Activated T-helper 1 cell treated with anti-CD3 and anti-CD28 coated beads, Interleukin-2, amount 50 U/mL, for 16 hours (primary cell): ENCODE measurements at places on chromosomes 5 and 9.

DNA sequence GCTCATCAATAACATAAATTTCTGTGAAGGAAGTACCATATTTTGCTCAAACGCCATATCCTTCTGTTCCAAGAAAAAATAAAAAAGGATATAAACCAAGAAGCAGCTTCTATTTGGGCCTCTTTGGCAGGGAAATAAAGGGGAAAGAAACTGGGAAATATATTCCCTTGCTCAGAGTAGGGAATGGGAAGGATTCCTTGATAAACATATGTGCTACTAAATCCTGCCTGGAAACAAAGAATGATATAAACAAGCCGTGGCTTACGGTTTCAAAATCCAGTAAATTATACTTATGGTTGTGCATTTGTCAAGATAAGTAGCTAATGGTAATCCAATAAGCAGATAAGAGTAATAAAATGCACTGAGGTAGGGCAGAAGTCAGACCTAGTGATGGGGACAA lies 481.6 kb downstream of the NTRK2 start:
- no peak for DNase-seq

- no peak for DNase-seq
Observed at GRCh38 chr9:100459963-100460362, 13.0 kb upstream of the TMEFF1 start.

- DNase-seq, result no peak
Observed at GRCh38 chr9:9556865-9557803, 1055.7 kb downstream of the PTPRD start.

DNA sequence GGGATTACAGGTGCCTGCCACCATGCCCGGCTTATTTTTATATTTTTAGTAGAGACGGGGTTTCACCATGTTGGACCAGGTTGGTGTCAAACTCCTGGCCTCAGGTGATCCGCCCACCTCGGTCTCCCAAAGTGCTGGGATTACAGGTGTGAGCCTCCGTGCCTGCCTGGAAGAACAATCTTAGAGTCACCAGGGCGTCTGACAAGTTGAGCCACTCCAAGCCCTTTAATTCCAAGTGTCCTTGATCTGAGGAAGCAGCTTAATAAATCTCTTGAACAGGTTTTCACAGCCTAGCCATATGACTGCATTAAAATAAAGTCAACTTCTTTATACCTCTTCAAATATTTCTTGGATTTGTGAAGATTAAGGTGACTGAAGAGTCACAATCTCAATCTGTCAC lies 31.5 kb downstream of the SLC44A1 start:
- DNase-seq, result no peak

- DNase-seq, result no peak
Observed at GRCh38 chr5:83199126-83199525, 121.8 kb downstream of the XRCC4 start.

DNA sequence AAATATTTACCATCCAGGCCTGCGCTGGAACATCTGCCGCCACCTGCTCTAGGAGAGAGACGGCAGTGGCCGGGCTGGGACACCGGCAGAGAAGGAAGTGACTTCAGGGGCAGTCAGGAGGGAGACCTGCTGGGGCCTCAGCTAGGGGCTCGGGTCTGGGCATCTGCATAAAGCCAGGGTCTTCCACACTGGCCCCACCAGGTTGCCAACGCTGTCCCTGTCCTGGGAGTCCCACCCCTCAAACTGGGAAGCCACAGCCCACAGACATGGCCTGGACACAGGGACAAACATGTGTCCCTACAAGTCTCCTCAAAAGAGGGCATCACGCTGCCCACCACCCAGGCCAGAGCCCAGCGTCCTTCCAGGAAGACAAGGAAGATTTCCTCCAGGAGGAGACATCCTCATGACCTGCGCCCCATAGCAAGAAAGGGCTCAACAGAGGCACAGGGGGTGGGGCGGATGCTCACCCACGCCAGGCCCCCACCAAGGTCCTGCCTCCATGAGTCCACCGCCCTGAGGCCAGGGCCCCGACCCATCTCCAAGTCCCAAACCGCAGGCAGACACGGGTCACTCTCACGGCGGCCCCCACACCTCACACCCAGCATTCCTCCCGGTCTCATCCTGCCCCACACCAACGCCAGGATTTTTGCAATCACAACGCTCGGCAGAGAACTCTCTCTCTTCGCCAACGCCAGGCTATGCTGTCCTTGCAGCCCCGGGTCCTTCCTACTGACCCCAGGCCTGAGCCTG lies 9.0 kb downstream of the VAV2 start:
- DNase-seq, result no peak

- no peak for DNase-seq
Observed at GRCh38 chr9:111106202-111106601, 67.9 kb upstream of the LPAR1 start.

DNA sequence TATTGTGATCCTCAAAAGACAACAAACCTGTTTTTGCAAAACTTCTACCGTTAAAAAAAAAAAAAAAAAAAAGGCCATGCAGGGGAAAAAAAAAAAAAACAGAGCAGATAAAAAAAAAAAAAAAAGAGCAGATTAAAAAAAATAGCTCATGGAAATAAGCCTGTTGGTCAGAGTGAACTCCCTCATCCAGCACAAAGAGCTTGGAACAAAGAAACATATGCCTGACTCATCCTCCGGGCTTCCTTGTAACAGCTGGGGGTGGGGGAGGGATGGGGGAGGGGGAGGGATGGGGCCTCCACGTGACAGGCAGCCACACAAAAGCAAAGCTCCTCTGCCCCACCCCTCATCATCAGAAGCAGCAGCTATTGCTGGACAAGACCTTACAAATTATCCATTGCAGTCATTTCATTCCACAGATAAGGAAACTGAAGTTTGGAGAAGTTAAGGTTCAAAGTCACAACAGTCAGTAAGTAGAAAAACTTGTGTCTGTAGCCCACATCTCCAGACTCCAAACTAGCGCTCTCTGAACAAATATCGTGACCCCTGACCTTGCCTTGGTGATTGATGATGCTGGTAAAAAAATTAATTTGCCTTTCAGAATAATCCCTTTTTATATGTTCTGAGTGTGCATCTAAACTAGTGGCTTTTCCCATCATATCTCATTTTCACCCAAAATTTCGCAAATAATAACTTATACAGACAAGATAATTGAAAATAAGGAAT lies 38.9 kb downstream of the SLC35D2 start:
- no peak for DNase-seq

DNA sequence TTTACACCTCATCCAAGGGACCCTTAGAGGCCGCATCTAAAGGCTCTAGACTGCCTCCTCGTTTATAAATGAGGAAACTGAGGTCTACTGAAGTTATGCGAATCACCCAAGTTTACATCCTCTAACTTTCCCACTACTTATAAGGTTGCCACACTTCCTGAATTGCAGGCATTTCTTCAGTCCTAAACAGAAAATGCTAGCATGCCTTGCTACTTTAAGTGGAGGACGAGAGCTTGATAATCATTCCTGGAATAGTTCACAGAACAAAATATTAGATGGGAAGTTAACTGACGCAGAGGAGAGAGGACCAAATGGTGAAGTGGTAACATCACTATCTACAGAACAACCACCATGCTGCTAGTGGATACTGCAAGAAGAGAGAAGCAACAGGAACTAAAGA lies 85.8 kb downstream of the GNAQ start:
- no peak for DNase-seq

GRCh38 chr9:108552459-108553040 lies 303.2 kb downstream of the ACTL7B start:
- no peak for DNase-seq

DNA sequence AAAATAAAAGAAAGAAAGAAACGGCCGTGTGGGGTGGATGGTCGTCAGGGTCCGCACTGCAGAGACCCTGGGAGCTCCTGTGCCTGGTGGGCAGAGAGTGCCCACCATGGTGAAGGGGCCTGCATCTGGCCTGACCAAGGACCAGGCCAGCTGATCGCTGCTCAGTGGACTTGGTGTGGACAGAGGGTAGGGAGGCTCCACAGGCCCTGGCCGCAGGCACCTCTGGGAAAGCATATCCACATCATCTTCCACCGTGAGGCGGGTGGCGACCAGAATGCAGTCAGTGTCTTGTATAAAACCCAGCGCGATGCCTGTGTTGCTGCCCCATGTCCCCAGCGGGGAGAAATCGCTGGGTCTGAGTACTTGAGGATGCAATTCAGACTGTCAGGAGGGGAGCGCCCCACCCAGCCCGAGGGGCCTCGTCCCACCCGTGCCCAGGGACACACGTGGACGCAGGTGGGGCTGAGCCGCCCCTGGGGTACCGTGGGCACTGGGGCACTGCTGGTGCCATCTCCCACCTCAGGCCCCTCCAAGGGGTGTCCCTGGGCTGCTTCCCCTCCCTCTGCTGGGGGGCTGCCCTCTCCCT lies 27.8 kb upstream of the SLC6A19 start:
- DNase-seq, result no peak

DNA sequence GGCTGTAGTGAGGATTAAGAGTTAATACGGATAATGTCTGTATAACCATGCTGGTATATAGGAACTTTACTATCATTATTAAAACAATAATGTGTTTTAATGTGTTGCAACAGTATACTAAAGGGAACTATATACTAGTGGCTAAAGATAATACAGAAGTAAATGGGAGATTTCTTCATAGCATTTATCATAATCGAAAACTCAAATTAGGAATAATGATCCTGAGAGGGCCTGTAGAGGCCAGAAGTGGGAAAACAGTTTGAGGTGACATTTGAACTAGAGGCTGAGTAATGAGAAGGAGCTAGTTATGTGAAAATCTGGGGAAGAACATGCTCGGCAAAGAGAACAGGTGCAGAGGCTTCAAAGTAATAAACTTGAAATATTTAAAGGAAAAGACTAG lies 2.9 kb downstream of the TCERG1 start:
- no peak for DNase-seq

GRCh38 chr5:83964271-83964670 lies 243.6 kb upstream of the HAPLN1 start:
- DNase-seq, result no peak

DNA sequence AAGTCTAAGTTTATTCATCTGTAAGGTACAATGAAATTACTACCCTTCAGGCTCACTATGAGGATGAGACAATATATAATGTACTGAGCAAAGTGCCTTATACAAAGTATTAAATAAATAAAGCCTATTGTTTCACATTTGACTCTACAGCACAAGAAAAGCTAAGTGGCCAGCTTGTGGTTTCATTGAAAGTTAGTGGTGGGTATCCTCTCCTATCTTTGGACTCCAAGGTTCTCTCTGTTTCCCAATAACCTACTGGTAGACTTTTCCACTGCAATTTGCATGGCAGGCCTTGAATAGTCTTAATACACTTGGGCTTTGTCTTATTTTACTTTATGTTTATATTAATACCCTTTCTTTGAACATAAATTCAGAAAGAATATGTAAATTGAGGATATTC lies 262.7 kb downstream of the DEPDC1B start:
- no peak for DNase-seq

DNA sequence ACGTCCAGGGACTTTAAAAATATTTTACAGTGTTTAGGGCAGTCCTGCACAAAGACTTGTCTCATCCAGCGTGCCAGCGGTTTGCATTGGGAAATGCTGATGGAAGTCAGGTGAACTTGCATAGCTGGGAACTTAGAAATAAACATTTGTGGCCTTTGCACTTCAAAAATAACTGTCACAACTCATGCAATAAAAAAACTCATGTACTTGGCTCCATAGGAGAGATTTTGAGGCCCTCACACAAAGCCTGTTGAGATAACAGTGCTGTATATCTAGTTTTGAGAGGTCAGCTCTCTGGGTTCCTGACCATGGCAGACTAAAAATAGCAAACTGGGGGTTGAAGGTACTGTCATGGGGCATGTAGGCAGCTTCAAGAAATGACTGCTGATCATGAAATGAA lies 5.5 kb downstream of the COMMD10 start:
- no peak for DNase-seq
